ENCODE measurements at places on chromosomes 3 and 15. TPM values are rescaled to one million over a fixed set of nuclear protein-coding genes. Genes with fewer than 3 reads are reported as not detected.

Gene TMEM212
- not detected for total RNA-seq

Gene AVEN
- total RNA-seq = 23.5 TPM

Gene GOLGA6D
- not detected for total RNA-seq

Gene ARPC4
- 158 TPM for total RNA-seq

Gene LOXL1
- 0.46 TPM for total RNA-seq

Gene TMC3
- not detected for total RNA-seq

Gene ANKRD63
- 0.40 TPM for total RNA-seq

Gene AP3S2
- total RNA-seq = 33.2 TPM

Gene SHF
- 0.70 TPM for total RNA-seq

Gene CRYGS
- 0.83 TPM for total RNA-seq

Gene CBLB
- 20.3 TPM for total RNA-seq

Gene TEX55
- not detected for total RNA-seq

Gene TRIM71
- not detected for total RNA-seq

Gene RGMA
- total RNA-seq = 0.56 TPM

Gene CCR9
- total RNA-seq = not detected

Gene GCNT3
- 127 TPM for total RNA-seq

Gene CGGBP1
- 39.1 TPM for total RNA-seq

Gene ARL14
- 0.22 TPM for total RNA-seq

Gene CCR3
- not detected for total RNA-seq

Gene GABRR3
- total RNA-seq = not detected

Gene NDUFB5
- 55.3 TPM for total RNA-seq

Gene CISH
- total RNA-seq = 0.57 TPM

Gene MNS1
- total RNA-seq = 2.8 TPM

Gene CHST13
- total RNA-seq = 0.78 TPM

Gene CADM2
- total RNA-seq = 0.11 TPM

Gene TNFSF10
- 0.15 TPM for total RNA-seq

Gene VPS8
- total RNA-seq = 9.5 TPM

Gene KBTBD13
- not detected for total RNA-seq

Gene FEZF2
- total RNA-seq = not detected

Gene FAM107A
- 0.18 TPM for total RNA-seq

Gene FAH
- total RNA-seq = 33.3 TPM

Gene MGLL
- total RNA-seq = 65.4 TPM

Gene POU1F1
- total RNA-seq = not detected

Gene SLC6A11
- total RNA-seq = 0.03 TPM

Gene GRK7
- total RNA-seq = not detected

Gene UROC1
- total RNA-seq = not detected

Gene FOXP1
- 9.2 TPM for total RNA-seq

Gene RARB
- total RNA-seq = 10.3 TPM

Gene UBAP1L
- 0.60 TPM for total RNA-seq

Gene CLRN1
- total RNA-seq = not detected

Gene GRAMD2A
- total RNA-seq = 0.12 TPM

Gene PPARG
- total RNA-seq = 41.4 TPM

Gene KLHL18
- 20.3 TPM for total RNA-seq
